Retinal pigment epithelial cell (primary cell): ENCODE measurements at places on chromosomes 7 and 10.

GRCh38 chr10:132142396-132143161, 44.2 kb upstream of the DPYSL4 start:
- no peak for DNase-seq

DNA sequence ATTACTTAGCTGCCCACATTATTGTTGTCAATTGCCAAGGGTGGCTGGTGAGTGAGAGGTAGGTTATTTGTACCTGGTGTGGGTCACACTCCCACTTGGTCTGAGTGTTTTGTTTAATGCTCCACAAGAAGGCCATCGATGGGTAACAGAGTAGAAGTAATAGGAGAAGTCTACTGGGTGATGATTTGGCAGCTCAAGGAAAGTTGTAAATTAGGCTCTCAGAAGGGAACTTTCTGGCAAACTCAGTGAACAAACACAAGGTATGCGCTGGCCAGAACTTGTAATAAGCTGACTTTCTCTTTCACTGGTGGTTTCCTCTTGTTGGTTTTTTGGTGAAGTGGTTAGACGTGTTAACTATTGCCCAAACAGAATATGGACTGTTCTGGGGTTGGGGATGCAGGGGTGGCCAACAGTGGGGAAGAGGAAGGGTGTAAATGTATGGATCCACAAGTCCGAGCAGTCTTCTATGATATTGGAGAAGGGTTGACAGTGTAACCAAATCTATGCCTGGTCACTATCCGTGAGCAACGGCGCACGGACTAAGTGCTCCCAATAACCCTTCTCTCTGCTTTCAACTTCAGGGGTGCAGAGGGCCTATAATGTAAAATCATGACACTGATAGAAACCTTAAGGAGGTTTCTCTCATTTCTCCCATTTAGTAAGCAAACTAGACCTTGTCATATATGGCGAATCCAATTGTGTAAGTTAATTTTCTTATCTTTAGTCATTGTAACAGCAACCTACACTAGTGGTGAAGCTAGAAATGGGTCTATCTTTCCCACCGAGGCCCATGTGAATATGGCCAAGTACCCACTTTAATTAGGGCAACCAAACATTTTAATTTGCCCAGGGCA, 212.8 kb downstream of the PTEN start:
- no peak for DNase-seq

GRCh38 chr7:772861-773621, 46.0 kb upstream of the PRKAR1B start:
- DNase-seq = no peak

GRCh38 chr7:107803009-107803610, at the start of gene SLC26A3:
SLC26A3 (minus strand) TSS chr7:107803223; CDS start chr7:107794509, 8,714 bp downstream.
- DNase-seq = no peak

GRCh38 chr7:32494946-32495297, 367 bp upstream of the AVL9 start:
- DNase-seq = no peak

GRCh38 chr7:134364619-134365037, 47.9 kb upstream of the SLC35B4 start:
- no peak for DNase-seq

DNA sequence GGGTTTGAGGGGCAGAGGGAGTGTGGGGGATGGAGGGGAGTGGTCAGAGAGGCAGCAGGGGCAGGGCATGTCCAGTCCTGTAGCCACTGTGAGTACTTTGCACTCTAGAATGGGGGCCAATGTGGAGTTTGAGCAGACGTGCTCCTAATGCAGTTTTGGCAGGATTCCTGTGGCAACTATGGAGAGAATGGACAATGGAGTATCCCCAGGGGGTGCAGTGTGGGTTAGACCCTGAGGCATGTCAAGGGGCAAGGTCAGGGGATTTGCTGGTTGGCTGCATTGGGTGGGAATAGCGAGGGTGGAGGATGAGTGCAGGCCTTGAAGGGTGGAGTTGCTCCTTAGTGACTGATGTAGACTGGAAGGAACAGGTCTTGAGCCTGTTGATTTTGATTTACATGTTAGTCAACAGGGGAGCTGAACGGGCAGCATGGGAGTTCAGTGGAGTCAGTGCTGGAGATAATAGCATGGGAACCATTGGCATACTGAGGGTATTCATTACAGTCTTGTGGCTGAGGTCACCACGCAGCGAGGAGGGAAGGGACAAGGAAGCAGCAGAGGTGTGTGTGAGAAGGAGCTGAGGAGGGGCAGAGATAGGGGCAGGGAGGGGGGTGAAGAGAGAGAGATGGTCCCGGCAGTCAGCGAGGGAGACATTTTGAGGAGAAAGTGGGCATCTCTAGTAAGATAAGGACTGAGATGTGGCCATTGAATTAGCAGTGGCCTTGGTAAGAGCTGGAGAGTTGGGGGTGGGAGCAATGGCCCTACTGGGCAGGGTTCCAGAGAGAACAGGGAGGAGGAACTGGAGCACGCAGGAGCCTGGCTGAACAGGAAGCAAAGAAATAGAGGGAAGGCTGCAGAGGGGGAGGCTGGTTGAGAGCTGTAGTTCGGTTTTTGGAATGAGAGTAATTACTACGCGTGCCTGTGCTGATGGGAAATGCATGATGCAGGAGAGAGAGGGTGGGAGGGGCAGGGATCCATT, 112.7 kb downstream of the CCNY start:
- no peak for DNase-seq

DNA sequence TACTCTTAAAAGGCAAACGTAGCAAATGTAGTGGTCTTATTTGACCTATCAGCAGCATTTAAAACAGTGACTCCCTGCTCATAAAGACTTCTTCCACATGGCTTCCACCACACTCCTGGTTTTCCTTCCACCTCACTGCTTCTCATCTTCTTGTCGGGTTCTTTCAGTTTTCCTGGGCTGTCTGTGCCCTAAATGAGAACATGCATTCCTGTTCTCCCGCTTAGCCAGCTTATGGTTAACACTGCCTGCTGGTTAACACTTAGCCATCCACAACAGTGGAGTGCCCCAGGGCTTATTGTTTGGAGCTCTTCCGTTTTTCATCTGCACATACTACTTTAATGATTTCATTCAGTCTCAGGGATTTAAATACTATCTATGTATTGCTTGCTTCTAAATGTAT, 34.3 kb upstream of the EXOC6 start:
- DNase-seq = no peak

- DNase-seq = no peak
These were observed 3.6 kb upstream of the TMEM72 start for GRCh38 chr10:44907556-44907955.

GRCh38 chr10:78979938-78980337, 88.8 kb upstream of the ZMIZ1 start:
- DNase-seq = no peak

DNA sequence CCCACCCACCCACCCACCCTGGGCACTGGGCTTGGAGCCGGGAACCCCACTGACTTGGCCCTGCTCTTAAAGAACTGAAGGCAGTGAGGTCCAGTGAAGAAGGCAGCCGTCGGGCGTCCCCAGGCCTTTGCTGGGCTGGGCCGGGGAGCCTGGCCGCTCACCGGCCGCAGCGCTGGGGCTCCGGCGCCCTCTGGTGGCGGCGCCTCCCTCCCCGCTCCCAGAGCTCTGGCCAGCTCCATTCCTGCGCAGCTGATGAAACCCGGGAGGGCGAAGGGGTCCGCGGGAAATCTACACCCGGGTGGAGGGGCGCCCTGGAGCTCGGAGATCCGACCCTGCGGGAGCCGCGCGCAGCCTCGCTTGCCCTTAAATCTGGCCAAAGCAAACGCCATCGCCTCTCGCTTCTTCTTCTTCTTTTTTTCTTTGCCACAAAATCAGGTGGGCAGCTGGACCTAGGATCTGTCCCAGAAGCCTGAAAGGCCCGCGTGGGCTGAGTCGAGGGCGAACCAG, 1.7 kb upstream of the CXCL12 start:
- no peak for DNase-seq

GRCh38 chr10:104323760-104324201, 14.5 kb downstream of the ITPRIP start:
- no peak for DNase-seq

DNA sequence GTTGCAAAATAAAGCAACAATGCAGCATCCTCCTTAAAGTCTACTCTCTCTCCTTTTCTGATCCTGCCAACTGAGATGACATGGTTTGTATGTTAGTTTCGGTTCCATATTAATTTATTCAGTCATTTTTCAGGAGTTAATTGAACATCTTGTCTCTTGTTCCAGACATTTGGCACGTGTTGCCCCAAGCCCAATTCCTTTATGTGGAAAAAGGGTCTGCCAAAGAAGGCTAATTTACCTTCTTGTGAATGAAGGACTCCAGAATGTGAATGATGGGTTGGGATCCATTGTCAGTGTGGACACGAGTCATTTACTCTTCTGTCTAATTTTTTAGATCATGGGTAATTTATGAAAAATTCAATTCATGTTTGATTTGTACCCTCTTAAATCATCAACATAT, 350.9 kb upstream of the LRGUK start:
- DNase-seq = no peak

GRCh38 chr10:69769395-69769992, 32.2 kb upstream of the COL13A1 start:
- DNase-seq = peak; percentile 26

DNA sequence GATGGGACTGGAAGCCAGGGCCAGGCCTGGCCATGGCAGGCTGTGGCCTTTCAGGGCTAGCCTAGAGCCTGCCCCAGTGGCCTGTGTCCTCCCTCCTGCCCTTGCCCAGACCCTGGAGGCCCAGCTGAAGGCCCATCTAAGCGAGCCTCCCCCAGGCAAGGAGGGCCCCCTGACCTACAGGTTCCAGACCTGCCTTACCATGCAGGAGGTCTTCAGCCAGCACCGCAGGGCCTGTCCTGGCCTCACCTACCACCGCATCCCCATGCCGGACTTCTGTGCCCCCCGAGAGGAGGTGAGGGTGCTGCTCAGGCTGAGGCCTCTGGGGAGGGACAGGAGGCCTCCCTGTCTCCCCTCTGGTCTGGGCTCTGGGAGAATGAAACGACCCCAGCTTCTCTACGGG, 60.9 kb downstream of the PALD1 start:
- DNase-seq = no peak

DNA sequence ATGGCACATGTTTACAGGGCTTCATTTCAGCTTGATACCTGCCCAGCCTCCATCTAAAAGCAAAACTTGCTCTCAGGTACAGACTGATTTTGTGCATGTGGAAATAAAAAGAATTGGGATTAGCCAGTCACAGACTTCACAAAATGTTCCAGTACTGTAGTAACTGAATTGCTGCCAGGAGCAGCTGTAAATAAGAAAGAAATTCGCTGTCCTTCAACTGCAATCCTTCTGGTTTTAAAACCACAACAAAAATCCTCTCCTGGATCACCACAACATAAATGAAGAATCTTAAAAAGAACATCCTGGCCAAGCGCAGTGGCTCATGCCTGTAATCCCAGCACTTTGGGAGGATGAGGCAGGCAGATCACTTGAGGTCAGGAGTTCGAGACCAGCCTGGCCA, 3.9 kb upstream of the MIOS start:
- DNase-seq = no peak

DNA sequence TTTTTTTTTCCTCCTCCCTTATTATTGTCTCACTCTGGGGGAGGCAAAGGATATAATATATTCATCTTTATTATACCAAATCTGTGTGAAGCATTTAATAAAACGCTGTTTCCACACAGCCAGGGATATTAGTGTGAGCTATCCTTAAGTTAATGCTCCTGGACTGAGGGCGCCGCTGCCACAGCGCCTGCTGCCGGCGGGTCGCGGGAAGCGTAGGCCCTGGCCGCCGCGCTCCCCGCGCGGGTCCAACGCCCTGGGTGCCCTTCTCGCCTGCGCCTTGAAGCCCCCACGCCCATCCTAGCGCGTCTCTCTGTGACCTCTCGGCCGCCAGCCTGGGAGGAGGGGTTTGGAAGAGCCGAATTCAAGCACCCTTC, 9.5 kb upstream of the LBX1 start:
- no peak for DNase-seq

- DNase-seq = no peak
These were observed 3.5 kb downstream of the RASSF4 start for GRCh38 chr10:44962870-44963738.
